Hematopoietic multipotent progenitor cell treated with erythropoietin and hydrocortisone succinate and interleukin-3 and kit ligand, for 17 days (in vitro differentiated cells): ENCODE measurements at places on chromosomes 7 and 10.

- no peak for DNase-seq
These were observed 280.9 kb downstream of the USP6NL start for GRCh38 chr10:11330383-11331045.

- DNase-seq = no peak
These were observed 188.6 kb upstream of the IMMP2L start for GRCh38 chr7:111750878-111751277.

- DNase-seq = no peak
These were observed 144.7 kb downstream of the TRIL start for GRCh38 chr7:28813243-28813962.

DNA sequence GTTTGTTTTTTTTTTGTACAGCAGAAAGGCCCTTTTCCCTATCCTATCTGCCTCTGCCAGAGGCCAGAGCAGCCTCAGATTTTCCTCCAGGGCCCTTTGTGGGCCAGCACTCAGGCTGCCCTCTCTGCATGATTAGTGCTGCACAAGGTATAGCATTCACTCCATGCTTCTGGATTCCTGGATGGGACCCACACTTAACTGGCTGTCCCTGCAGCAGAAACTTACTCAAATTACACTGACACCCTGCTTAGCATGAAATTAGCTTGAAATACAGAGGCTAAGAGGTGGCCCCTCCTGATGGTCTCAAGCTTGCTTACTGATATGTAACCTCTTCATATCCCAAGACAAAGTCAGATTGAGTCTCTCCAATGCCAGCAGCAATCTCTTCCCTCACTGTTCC lies 239.3 kb downstream of the SORCS1 start:
- DNase-seq = no peak

DNA sequence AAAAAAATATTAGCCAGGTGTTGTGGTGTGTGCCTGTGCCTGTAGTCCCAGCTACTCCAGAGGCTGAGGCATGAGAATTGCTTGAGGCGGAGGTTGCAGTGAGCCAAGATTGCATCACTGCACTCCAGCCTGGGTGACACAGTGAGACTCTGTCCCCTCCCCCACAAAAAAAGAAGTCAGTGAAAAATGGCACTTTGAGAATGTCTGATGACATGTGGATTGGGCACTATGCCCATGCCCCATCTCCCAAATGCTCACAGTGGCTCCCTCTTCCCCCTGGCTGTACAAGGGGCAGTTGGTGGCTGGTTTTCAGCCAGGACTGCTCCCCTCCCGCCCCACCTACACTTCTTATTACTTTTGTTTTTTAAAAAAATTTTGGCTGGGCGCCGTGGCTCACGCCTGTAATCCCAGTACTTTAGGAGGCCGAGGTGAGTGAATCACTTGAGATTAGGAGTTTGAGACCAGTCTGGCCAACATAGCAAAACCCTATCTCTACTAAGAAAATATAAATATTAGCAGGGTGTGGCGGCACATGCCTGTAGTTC lies 26.1 kb downstream of the IL15RA start:
- DNase-seq = no peak

GRCh38 chr10:110414548-110415309 lies 83.0 kb upstream of the DUSP5 start:
- DNase-seq = no peak

DNA sequence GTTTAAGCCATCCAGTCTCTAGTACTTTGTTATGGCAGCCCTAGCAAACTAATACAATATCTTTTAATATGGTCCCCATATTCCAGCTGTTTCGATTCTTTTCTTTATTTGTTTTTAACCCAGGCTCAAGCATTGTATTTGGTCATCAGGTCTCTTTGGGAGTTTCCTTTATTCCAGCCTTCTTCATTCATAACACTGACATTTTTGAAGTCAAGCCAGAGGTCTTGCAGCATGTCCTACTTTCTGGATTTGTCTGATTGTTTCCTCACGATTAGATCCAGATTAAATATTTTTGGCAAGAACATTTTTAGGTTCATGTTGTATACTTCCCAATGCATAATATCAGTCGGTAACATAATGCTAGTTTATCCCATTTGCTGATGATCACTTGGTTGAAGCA lies 11.8 kb downstream of the SLC25A13 start:
- no peak for DNase-seq

DNA sequence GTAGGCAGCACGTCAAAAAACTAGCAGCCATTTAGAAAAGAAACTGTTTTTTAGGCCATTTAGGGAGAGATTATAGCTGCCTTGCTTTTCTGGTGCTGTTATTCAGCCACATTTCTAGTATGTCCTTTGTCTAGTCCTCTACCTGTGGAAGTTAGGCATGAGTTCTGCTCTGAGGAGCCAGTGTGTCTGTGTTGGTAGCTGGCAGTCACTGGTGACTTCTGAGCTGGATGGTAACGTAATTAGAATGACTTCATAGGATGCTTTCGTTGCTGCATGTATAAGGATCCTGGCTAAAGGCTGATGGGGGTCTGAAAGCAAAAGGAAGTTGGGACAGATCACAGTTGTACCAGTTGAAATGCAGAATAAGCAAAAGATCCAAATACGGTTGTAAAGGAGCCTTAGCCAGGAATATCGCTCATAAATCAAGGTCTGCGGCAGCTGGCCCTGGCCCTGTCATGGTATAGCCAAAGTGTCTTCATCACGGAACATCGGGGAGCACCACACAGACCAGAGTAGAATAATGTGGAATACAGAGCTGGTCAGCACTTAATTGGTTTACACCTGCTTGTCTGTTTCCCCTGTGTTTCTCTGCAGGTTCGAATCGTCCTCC lies 226.7 kb downstream of the EXOC4 start:
- DNase-seq = no peak
